ENCODE measurements at places on chromosomes 16 and 17. TPM values are rescaled to one million over a fixed set of nuclear protein-coding genes. Genes with fewer than 3 reads are reported as not detected.

The RASL10B gene
- total RNA-seq = 2.2 TPM

DNA sequence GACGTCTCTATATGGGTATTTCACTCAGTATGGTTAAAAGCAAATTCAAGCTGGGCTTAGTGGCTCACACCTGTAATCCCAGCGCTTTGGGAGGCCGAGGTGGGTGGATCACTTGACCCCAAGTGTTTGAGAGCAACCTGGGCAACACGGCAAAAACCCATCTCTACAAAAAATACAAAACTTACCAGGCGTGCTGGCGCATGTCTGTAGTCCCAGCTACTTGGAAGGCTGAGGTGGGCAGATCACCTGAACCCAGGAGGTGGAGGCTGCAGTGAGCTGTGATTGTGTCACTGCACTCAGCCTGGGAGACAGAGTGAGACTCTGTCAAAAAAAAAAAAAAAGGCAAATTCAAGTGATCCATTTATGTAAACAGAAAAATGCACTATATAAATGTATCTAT lies 1.3 kb upstream of the TNFRSF17 start:
- no peaks in the 10 kb centered on the region for H3K4me1 ChIP-seq
- no peak for DNase-seq
- no peak overlapping the region for H3K27ac ChIP-seq
- H3K27me3 ChIP-seq = no peaks in the 10 kb centered on the region
- H3K36me3 ChIP-seq = no peaks in the 10 kb centered on the region
- no peak overlapping the region for H3K4me3 ChIP-seq

DNA sequence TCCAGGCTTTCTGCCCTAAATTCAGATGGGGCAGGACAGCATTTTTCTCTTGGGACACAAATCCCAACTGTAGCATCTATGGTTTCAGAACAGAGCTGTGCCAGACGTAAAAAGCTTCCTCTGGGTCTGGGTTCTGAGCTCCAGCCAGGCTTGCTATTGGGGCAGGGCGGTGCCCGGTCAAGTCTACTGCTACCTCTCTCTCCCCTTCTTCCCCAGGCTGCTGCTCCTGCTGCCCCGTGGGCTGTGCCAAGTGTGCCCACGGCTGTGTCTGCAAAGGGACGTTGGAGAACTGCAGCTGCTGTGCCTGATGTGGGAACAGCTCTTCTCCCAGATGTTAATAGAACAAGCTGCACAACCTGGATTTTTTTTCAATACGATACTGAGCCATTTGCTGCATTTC lies 1.1 kb downstream of the MT1M start:
- peaks cover 15% of the 10 kb centered on the region for H3K4me1 ChIP-seq
- no peak for DNase-seq
- peaks cover 29% of the 10 kb centered on the region for H3K27me3 ChIP-seq
- H3K36me3 ChIP-seq = no peaks in the 10 kb centered on the region

GRCh38 chr16:11439790-11440656 lies 94.8 kb downstream of the RMI2 start:
- H3K27ac ChIP-seq = no peak overlapping the region
- no peak overlapping the region for H3K4me3 ChIP-seq
- no peak for DNase-seq
- H3K36me3 ChIP-seq = no peaks in the 10 kb centered on the region

DNA sequence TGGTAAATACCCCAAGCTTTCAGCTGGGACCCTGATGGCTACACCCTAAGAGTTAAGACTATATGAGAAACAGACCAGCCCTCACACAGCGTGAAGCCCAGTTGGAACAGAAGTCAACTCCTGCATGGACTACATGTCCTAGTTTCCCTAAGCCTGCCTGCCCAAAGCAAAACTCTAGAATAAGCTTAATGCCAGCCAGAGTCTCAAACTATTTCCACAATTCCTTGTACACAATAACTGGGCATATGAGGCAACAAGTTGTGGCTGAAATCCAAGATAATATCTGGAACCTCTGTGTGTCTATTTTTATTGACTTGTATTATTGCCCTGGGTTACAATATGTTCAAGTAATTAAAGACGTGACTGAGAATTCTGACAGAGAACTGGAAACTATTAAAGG lies 19.4 kb downstream of the MYH10 start:
- H3K4me1 ChIP-seq = peaks cover 17% of the 10 kb centered on the region
- DNase-seq = no peak
- peak overlapping the region; percentile 61 for H3K27ac ChIP-seq
- no peaks in the 10 kb centered on the region for H3K27me3 ChIP-seq
- no peak overlapping the region for H3K4me3 ChIP-seq

DNA sequence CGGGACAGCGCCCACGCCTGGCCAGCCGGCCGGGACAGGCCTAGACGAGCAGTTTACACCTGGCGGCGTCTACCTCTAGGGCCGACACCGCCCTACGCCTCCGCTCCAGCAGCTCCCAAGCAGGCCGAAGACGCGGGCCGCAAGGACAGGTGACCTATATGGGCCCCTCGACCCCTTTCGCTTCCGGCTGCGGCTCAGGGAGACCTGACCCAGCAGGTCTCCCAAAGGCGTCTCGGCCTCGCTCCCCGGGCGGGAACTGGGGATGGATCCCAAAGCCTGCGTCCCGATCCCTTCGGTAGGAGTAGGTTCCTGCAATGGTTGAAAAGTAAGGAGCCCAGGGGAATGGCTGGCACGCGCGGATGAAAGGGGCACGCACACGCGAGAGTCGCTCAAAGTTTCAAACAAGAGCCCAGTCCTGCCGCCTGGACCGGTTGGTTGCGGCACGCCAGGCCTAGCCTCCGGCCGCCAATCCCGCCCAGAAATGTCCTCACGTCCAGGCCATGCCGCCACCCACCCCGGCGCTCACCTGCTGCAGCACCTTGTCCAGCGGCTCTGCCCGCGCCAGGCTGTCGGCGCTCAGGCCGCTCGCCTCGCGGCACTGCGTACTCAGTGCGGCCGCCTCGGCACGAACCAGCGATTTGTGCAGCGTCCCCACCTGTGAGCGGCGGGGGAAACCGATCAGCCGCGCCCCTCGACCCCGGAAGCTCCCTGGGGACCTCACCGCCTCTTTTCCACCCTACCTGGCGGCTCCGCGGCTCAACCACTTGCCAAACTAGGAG lies 630 bp downstream of the ESRP2 start:
- peaks cover 11% of the 10 kb centered on the region for H3K36me3 ChIP-seq
- peak; percentile 80 for DNase-seq
- H3K4me1 ChIP-seq = peaks cover 29% of the 10 kb centered on the region
- H3K27me3 ChIP-seq = no peaks in the 10 kb centered on the region

DNA sequence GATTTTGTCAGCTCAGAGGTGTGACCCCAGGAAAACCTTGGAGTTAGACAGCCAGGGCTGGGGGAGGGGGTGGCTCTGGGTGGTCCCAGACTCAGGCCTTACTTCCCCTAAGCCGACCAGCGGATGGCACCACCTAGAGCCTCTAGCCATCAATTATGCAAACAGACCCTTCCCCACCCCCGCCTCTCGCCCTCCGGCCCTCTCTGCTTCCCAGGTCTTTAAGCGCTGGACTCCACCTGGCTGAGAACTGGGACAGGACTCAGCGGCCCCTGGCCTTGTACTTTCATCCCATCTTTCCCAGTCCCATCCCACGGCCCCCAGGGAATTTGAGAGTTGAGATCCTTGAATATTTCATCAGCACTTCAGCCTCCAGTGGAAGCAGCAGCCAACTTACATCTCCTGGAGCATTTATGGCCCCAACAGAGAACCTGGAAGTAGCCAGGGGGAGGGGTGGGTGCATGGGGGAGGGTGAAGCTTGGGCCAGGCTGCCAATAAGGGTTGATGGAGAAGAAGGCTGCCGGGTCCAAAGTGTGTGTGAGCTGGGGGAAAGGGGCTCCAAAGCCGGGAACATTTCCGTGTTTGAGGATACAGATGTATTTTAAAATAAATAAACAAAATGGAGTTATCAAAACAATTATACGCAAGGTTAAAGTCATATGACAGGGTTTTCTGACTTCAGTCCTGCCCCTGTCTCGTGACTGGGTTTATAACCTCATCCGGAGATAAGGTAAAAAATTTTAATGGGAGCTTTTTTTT lies 7.5 kb upstream of the JUP start:
- peaks cover 25% of the 10 kb centered on the region for H3K4me1 ChIP-seq
- H3K4me3 ChIP-seq = no peak overlapping the region
- H3K27me3 ChIP-seq = no peaks in the 10 kb centered on the region
- H3K36me3 ChIP-seq = no peaks in the 10 kb centered on the region

The LYRM9 gene
- total RNA-seq = 9.0 TPM

The RNU2-1 gene
- 7,693 TPM for total RNA-seq

DNA sequence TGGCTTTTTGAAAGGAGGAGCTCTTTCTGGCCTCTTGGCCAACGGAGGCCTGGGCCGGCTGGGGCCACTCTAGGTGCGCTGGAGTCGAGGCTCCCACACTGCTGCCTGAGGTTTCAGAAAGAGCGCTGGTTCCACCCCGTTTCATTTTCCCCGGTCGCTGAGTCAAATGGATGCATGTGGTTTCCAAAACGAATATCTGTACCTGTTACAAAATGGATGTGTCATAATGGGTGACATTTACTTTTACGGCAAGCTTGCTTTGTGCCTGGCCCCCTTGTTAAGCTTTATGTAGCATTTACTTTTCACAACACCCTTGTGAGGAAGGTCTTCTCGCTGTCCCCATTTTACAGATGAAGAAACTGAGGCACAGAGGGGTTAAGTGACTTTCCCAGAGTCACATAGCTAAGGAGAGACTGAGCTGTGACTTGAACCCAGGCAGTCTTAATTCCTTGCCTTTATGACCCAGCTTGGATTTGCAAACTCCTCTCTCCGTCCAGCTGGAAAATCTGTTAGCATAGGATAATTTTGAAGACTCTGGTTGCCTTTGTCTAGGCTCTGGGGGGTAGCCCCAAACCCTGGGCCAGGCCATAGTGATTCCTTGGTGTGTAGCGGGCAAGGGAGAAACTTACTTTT lies 10.6 kb downstream of the KSR1 start:
- DNase-seq = peak; percentile 73
- no peak overlapping the region for H3K4me3 ChIP-seq
- no peaks in the 10 kb centered on the region for H3K27me3 ChIP-seq
- no peaks in the 10 kb centered on the region for H3K36me3 ChIP-seq

The AGRP gene
- total RNA-seq = 4.9 TPM

The ELMO3 gene
- 17.5 TPM for total RNA-seq

- H3K36me3 ChIP-seq = peaks cover 16% of the 10 kb centered on the region
- no peak overlapping the region for H3K4me3 ChIP-seq
- DNase-seq = no peak
- no peak overlapping the region for H3K27ac ChIP-seq
- H3K27me3 ChIP-seq = no peaks in the 10 kb centered on the region
These were observed 8.6 kb downstream of the PIGQ start for GRCh38 chr16:578232-578869.

The COG7 gene
- 21.2 TPM for total RNA-seq

The RRAD gene
- total RNA-seq = 11.1 TPM

- no peak overlapping the region for H3K27ac ChIP-seq
- no peaks in the 10 kb centered on the region for H3K27me3 ChIP-seq
- DNase-seq = no peak
- peaks cover 32% of the 10 kb centered on the region for H3K36me3 ChIP-seq
- peaks cover 12% of the 10 kb centered on the region for H3K4me1 ChIP-seq
- no peak overlapping the region for H3K4me3 ChIP-seq
These were observed 34.5 kb downstream of the USP7 start for GRCh38 chr16:8929086-8929748.

The FASN gene
- total RNA-seq = 432 TPM

DNA sequence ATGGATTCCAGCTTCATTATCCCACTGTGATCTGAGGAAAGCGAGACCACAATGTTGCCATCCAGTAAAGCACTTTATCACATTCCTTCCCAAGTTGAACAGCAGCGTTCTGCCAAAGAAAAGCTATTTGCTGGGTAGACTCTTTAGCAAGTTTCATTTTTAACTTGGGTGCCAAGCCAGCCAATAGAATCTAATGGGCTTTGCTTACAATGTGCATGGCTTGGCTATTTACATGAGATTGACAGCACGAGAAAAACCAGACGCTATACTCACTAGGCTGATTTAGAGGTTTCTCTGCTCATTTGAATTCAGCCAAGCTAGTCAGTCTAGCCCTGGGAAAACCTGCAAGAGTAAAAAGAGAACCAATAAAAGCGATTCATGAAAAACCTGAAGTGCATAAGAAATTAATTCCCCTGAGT lies 108.9 kb downstream of the CDH13 start:
- no peaks in the 10 kb centered on the region for H3K36me3 ChIP-seq
- no peaks in the 10 kb centered on the region for H3K27me3 ChIP-seq
- peaks cover 6% of the 10 kb centered on the region for H3K4me1 ChIP-seq
- no peak for DNase-seq
- no peak overlapping the region for H3K27ac ChIP-seq
- no peak overlapping the region for H3K4me3 ChIP-seq

DNA sequence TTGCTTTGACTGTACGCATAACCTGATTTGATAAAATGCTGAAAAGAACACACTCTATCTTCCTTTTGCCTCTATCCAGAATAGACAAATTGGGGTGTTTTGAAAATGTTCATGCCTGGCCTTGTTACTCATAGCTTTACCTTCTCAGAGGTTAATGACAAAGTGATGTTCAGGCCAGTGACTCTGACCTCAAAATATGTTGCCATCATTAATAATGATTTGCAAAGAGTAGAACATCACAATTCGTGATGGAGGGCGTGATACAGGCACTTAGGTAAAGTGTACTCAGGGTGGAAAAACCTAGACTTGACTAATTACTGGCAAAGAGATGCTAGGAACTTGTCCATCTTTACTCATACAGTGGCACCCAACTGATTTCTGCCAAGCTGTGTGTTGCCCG lies 656.6 kb upstream of the SOX9 start:
- no peaks in the 10 kb centered on the region for H3K27me3 ChIP-seq
- DNase-seq = no peak
- H3K27ac ChIP-seq = no peak overlapping the region
- no peak overlapping the region for H3K4me3 ChIP-seq

- no peaks in the 10 kb centered on the region for H3K27me3 ChIP-seq
- no peaks in the 10 kb centered on the region for H3K4me1 ChIP-seq
- no peaks in the 10 kb centered on the region for H3K36me3 ChIP-seq
- H3K4me3 ChIP-seq = no peak overlapping the region
- no peak overlapping the region for H3K27ac ChIP-seq
These were observed 240.7 kb downstream of the CDH13 start for GRCh38 chr16:82867485-82867884.

GRCh38 chr17:82781894-82782274 lies 30.0 kb downstream of the TBCD start:
- no peaks in the 10 kb centered on the region for H3K27me3 ChIP-seq
- peaks cover 12% of the 10 kb centered on the region for H3K36me3 ChIP-seq
- DNase-seq = peak; percentile 91
- H3K4me3 ChIP-seq = no peak overlapping the region
- no peak overlapping the region for H3K27ac ChIP-seq
- H3K4me1 ChIP-seq = peaks cover 6% of the 10 kb centered on the region

GRCh38 chr16:72934636-72935403 lies 113.1 kb downstream of the ZFHX3 start:
- H3K27me3 ChIP-seq = no peaks in the 10 kb centered on the region
- H3K36me3 ChIP-seq = no peaks in the 10 kb centered on the region
- no peak for DNase-seq
- H3K4me1 ChIP-seq = peaks cover 46% of the 10 kb centered on the region

GRCh38 chr17:81064678-81065475 lies 29.9 kb downstream of the BAIAP2 start:
- no peak for DNase-seq
- no peaks in the 10 kb centered on the region for H3K27me3 ChIP-seq
- peaks cover 22% of the 10 kb centered on the region for H3K4me1 ChIP-seq
- H3K27ac ChIP-seq = peak overlapping the region; percentile 58
- no peak overlapping the region for H3K4me3 ChIP-seq
- peaks cover 7% of the 10 kb centered on the region for H3K36me3 ChIP-seq

The SLC52A1 gene
- total RNA-seq = 0.26 TPM
